ENCODE measurements at places on chromosomes 2 and 18. TPM values are rescaled to one million over a fixed set of nuclear protein-coding genes. Genes with fewer than 3 reads are reported as not detected.

GRCh38 chr2:100381240-100381639 lies 36.2 kb downstream of the CHST10 start:
- no peak overlapping the region for H3K27ac ChIP-seq
- H3K36me3 ChIP-seq = no peaks in the 10 kb centered on the region
- no peaks in the 10 kb centered on the region for H3K4me1 ChIP-seq
- H3K4me3 ChIP-seq = no peak overlapping the region
- no peaks in the 10 kb centered on the region for H3K27me3 ChIP-seq

DNA sequence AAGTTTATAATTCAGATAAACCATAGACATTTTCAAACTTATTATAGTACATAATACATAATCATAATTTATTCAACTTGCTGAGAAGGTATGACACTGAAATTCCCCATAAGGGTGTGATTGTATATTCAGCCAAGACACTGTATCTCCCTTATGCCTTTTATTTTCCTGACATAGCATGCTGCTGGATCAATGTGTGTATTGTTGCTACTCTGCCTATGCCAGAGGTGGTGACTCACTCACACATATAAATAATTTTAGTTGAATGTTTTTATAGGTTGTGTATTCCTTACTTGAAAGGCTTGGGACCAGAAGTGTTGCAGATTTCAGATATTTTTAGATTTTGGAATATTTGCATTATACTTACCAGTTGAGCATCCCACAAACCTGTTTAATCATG lies 86.8 kb downstream of the VRK2 start:
- H3K27me3 ChIP-seq = no peaks in the 10 kb centered on the region
- DNase-seq = no peak
- H3K4me3 ChIP-seq = no peak overlapping the region
- peaks cover 8% of the 10 kb centered on the region for H3K36me3 ChIP-seq

GRCh38 chr2:224151680-224152310 lies 112.7 kb upstream of the SERPINE2 start:
- H3K4me3 ChIP-seq = no peak overlapping the region
- no peaks in the 10 kb centered on the region for H3K27me3 ChIP-seq
- H3K27ac ChIP-seq = no peak overlapping the region
- DNase-seq = no peak
- no peaks in the 10 kb centered on the region for H3K36me3 ChIP-seq

DNA sequence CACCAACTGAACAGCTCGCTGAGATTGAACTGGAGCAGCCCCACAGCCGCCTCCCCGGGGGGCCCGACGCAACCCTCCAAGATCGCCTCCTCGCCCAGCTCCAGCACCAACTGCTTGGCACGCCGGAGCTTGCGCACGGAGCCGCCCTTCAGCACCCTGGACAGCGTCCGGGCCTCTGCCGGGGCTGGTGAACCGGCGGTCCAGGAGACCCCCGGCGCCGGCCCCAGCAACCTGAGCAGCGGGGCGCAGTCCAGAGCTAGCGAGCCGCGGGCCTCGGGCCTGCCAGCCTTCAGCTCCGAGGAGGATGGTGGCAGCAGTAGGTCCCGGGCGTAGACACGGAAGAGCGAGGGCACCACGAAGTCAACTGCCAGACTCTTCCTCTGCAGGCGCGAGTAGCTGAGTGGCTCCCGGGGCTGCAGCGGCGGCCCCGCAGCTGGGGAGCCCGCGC lies 1.2 kb downstream of the ALK start:
- no peak overlapping the region for H3K27ac ChIP-seq
- DNase-seq = no peak
- peaks cover 21% of the 10 kb centered on the region for H3K27me3 ChIP-seq
- H3K36me3 ChIP-seq = no peaks in the 10 kb centered on the region
- no peak overlapping the region for H3K4me3 ChIP-seq

- no peaks in the 10 kb centered on the region for H3K27me3 ChIP-seq
- no peak overlapping the region for H3K4me3 ChIP-seq
- no peaks in the 10 kb centered on the region for H3K4me1 ChIP-seq
- no peaks in the 10 kb centered on the region for H3K36me3 ChIP-seq
Measured at GRCh38 chr2:121155502-121156056, 129.4 kb downstream of the TFCP2L1 start.

- no peak overlapping the region for H3K27ac ChIP-seq
- no peaks in the 10 kb centered on the region for H3K4me1 ChIP-seq
- H3K36me3 ChIP-seq = no peaks in the 10 kb centered on the region
- no peaks in the 10 kb centered on the region for H3K27me3 ChIP-seq
Measured at GRCh38 chr2:24858996-24859395, 61.0 kb downstream of the ADCY3 start.

GRCh38 chr2:222693837-222694236 lies 22.4 kb downstream of the MOGAT1 start:
- H3K36me3 ChIP-seq = no peaks in the 10 kb centered on the region
- DNase-seq = no peak
- peaks cover 13% of the 10 kb centered on the region for H3K27me3 ChIP-seq
- H3K27ac ChIP-seq = no peak overlapping the region

DNA sequence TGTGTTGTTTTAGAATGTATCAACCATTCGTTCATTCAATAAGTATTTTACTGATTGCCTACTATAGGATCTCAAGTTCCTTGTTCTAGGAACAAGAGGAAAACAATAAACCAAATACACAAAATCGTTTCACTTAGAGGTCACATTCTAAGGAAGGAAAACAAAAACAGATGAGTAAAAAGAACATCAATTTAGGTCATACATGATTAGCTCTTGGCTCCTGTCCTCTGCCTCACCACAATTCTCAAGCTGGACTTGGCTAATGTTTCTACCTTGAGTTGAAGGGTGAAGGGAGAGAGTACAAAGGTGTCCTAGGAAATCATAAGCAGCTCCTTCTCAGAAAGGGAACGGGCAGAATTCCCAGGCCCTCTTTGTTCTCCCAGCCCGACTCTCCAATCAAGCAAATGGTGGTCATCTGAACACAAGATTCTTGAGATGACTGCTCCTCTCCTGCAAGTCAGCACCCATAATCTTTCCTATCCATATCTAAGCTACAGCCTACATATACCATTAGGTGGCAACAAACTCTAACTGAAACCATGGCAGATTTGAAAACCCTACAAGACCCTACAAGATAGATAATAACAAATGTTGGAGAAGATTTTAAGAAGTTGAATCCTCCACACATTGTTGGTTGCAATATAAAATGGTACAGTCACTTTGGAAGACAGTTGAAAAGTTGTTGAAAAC lies 76.0 kb downstream of the CBLN2 start:
- no peaks in the 10 kb centered on the region for H3K4me1 ChIP-seq
- no peak overlapping the region for H3K4me3 ChIP-seq
- no peaks in the 10 kb centered on the region for H3K27me3 ChIP-seq
- H3K27ac ChIP-seq = no peak overlapping the region
- no peak for DNase-seq

DNA sequence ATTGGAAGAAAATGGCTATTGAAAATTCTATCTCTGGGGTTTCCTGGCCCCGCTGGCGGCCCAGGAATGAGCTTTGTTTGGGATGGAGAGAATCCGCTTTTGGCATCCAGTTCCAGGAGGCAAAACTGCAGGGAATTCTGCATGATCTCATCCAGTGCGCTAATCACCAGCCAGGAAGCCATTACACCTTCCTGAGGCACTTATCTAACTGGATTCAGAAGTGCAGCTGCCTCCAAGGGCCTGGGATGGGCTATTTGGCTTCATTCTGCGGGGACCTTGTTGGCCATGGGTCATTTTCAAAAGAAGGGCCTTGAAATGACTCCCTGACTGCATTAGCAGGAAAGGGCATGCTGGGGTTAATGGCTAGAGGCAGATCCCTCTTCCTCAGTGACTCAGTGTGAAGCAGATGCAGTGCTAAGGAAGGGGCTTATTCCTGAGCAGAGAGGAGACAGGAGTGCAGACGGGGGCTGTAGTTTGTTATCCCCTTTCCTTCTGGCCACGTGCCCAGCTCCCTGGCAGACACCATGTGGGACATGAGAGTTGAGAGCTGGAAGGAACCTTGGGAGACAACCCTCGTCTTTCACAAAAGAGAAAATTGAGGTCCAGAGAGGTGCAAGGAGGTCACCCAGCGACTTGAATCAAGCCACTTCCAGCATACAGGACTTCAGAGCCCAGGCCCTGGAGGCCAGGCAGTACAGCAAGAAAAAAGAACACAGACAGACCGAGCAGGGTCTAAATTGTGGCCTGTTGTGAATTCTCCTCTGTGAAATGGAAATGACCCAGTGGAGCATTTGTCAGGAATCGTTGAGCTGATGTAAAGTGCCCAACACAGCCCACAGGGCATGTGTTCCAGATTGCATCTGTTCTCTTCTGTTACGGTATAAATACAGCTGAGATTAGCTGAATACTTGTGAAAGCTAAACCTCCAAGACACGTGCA lies 161.8 kb downstream of the PRKCE start:
- H3K4me1 ChIP-seq = no peaks in the 10 kb centered on the region
- H3K27ac ChIP-seq = no peak overlapping the region
- no peak overlapping the region for H3K4me3 ChIP-seq
- H3K27me3 ChIP-seq = no peaks in the 10 kb centered on the region

DNA sequence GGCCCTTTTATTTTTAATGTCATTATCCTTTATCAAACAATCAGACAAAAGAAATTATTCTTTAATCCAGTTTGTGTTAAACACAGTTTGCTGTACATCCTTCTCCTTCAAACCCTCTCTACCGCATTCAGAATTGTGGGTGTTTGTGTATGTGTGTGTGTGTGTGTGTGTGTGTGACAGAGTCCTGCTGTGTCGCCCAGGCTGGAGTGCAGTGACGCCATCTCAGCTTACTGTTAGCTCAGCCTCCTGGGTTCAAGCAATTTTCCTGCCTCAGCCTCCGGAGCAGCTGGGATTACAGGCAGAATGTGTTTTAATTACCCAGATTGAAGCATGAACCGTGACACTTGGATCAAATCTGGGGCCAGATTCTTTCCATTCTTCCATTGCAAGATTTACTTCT lies 723.7 kb downstream of the DCDC2C start:
- H3K27me3 ChIP-seq = no peaks in the 10 kb centered on the region
- no peak overlapping the region for H3K4me3 ChIP-seq
- no peak overlapping the region for H3K27ac ChIP-seq
- no peaks in the 10 kb centered on the region for H3K36me3 ChIP-seq
- no peak for DNase-seq

- no peak overlapping the region for H3K27ac ChIP-seq
- no peaks in the 10 kb centered on the region for H3K4me1 ChIP-seq
- no peak for DNase-seq
- no peaks in the 10 kb centered on the region for H3K36me3 ChIP-seq
- H3K27me3 ChIP-seq = no peaks in the 10 kb centered on the region
Measured at GRCh38 chr18:43192408-43192807, 76.9 kb upstream of the RIT2 start.

GRCh38 chr2:112295407-112296078 lies 20.1 kb downstream of the ZC3H6 start:
- no peak for DNase-seq
- no peaks in the 10 kb centered on the region for H3K4me1 ChIP-seq
- H3K4me3 ChIP-seq = no peak overlapping the region

DNA sequence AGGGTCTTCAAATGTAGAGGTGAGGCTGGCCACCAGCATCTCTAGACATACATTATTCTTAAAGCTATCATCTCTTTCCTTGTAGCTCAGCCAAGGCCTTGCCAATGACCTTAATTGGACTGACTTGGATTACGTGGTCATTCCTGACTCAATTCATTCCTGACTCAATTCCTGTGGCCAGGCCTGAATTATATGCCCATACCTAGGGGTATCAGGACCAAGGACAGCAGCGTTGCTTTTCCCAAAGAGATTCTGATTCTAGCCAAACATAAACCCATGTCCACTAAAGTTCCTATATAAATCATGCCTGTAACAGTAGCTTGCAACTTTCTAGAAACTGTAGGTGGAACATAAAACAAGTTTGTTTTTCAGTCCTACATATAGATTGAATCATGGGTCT lies 231.7 kb downstream of the ARL6IP6 start:
- H3K4me3 ChIP-seq = no peak overlapping the region
- no peak for DNase-seq
- no peaks in the 10 kb centered on the region for H3K4me1 ChIP-seq

DNA sequence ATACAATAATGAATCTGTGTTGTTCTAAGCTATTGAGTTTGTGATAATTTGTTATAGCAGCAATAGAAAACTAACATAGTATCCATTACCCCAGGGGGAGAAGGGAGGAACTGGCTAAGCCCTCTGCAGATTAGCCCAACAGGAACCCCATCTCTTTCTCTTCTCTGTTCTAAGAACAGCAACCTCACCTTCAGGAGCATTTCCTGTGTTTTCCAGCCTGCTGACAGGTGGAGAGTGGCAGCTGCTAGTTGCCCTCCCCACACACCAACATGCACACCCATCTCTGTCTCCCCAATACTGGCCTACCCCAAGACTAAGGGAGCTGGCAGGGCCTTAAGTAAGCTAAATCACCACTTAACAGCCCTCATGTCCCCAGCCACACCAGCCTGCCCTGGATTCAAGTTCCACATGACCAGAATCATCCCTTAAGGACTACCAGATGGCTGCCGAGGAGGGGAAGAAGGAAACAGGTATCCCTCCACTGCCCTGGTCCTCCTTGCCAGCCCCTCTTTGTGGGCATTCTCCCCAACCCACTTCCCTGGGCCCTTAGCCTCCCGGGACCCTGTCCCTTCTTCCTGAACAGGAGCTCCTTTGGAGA lies 52.8 kb downstream of the TRABD2A start:
- no peaks in the 10 kb centered on the region for H3K36me3 ChIP-seq
- DNase-seq = no peak
- no peaks in the 10 kb centered on the region for H3K27me3 ChIP-seq
- H3K4me1 ChIP-seq = peaks cover 38% of the 10 kb centered on the region
- no peak overlapping the region for H3K4me3 ChIP-seq
- H3K27ac ChIP-seq = no peak overlapping the region

GRCh38 chr2:204796581-204796980 lies 251.3 kb downstream of the PARD3B start:
- H3K27me3 ChIP-seq = peaks cover 3% of the 10 kb centered on the region
- no peak overlapping the region for H3K4me3 ChIP-seq
- H3K36me3 ChIP-seq = no peaks in the 10 kb centered on the region
- H3K27ac ChIP-seq = no peak overlapping the region

GRCh38 chr2:74910245-74910644 lies 48.2 kb upstream of the POLE4 start:
- H3K36me3 ChIP-seq = no peaks in the 10 kb centered on the region
- H3K4me3 ChIP-seq = no peak overlapping the region
- H3K27me3 ChIP-seq = peaks cover 7% of the 10 kb centered on the region
- no peak for DNase-seq

Gene MYO7B
- not detected for total RNA-seq

Gene LONRF2
- 0.42 TPM for total RNA-seq

Gene CRYGA
- total RNA-seq = not detected

Gene ZNF236
- 26.1 TPM for total RNA-seq

Gene SMYD1
- not detected for total RNA-seq

Gene SLC4A5
- 12.7 TPM for total RNA-seq

Gene PPIL3
- total RNA-seq = 29.1 TPM

Gene ABCG5
- total RNA-seq = not detected

Gene CHRND
- total RNA-seq = not detected

Gene TFPI
- total RNA-seq = 1.3 TPM
